ENCODE measurements at places on chromosomes 6 and 20. TPM values are rescaled to one million over a fixed set of nuclear protein-coding genes. Genes with fewer than 3 reads are reported as not detected.

SLC26A8 gene
- not detected for total RNA-seq

GRM4 gene
- not detected for total RNA-seq

TOX2 gene
- total RNA-seq: 1.8 TPM

FRK gene
- total RNA-seq: 0.09 TPM

ZSCAN23 gene
- 0.56 TPM for total RNA-seq

UNC93A gene
- total RNA-seq: not detected

HLA-G gene
- total RNA-seq: 0.85 TPM

FAM217A gene
- not detected for total RNA-seq

PDE10A gene
- total RNA-seq: not detected

TINAG gene
- not detected for total RNA-seq

SIGLEC1 gene
- total RNA-seq: not detected

OR2J3 gene
- not detected for total RNA-seq

PLEKHG1 gene
- 5.1 TPM for total RNA-seq

PRR18 gene
- not detected for total RNA-seq

NUDT3 gene
- total RNA-seq: 13.4 TPM

CDH22 gene
- total RNA-seq: not detected

BCAS1 gene
- not detected for total RNA-seq

CCN6 gene
- not detected for total RNA-seq

NEDD9 gene
- total RNA-seq: 114 TPM

GHRH gene
- total RNA-seq: not detected

GMPR gene
- 13.1 TPM for total RNA-seq

C6orf163 gene
- 1.7 TPM for total RNA-seq

TRIM15 gene
- total RNA-seq: not detected

FHL5 gene
- total RNA-seq: not detected

FAM184A gene
- total RNA-seq: 6.0 TPM

TCFL5 gene
- total RNA-seq: 6.7 TPM

BTN1A1 gene
- not detected for total RNA-seq

FNDC11 gene
- total RNA-seq: 0.14 TPM

SIRPB1 gene
- total RNA-seq: 8.3 TPM

INSM1 gene
- total RNA-seq: not detected

NOL7 gene
- 56.6 TPM for total RNA-seq

DEFB124 gene
- total RNA-seq: not detected

LST1 gene
- total RNA-seq: 71.6 TPM

SMLR1 gene
- total RNA-seq: not detected

DNMT3B gene
- 3.3 TPM for total RNA-seq

ZSWIM3 gene
- 4.5 TPM for total RNA-seq

GLP1R gene
- total RNA-seq: not detected

HCRTR2 gene
- total RNA-seq: not detected

EYA2 gene
- not detected for total RNA-seq

AGER gene
- total RNA-seq: 22.0 TPM

TSPO2 gene
- not detected for total RNA-seq

CTCFL gene
- not detected for total RNA-seq

KDM1B gene
- total RNA-seq: 8.6 TPM

PSMB8 gene
- total RNA-seq: 461 TPM

ATP9A gene
- 2.4 TPM for total RNA-seq

SLC17A2 gene
- total RNA-seq: not detected

C6orf132 gene
- total RNA-seq: 0.18 TPM

DSP gene
- total RNA-seq: 0.12 TPM

GPSM3 gene
- 196 TPM for total RNA-seq

ADGRF4 gene
- not detected for total RNA-seq

SLC22A7 gene
- not detected for total RNA-seq

Data from activated CD8-positive, alpha-beta memory T cell treated with anti-CD3 and anti-CD28 coated beads, Interleukin-2, amount 10 ng/mL, durations not matched to agents 7 days and 5 days (primary cell).